Hepatic stellate cell (primary cell): ENCODE measurements at places on chromosomes 5 and 9.

DNA sequence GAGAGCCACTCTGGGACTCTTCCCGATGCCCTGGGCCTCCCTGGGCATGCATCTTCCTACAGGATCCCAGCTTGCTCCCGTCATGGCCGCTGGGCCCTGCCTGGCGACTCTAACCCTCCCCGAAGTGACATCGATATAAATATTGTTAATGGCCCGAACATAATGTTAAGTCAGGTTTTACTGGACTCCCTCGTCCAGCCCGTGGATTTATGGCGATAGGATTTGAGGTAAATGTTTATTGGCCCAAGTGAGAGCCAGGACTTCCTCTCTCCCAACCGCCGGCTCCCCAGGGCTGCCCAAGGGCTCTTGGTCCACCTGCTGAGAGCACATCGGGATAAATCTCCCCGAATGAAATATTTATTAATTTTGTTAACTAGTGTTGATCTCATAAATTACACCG, 246.3 kb downstream of the PBX3 start:
- DNase-seq, result no peak

- no peak for DNase-seq
These were observed 518 bp downstream of the ZDHHC12 start for GRCh38 chr9:128723352-128723865.

- no peak for DNase-seq
These were observed 509.8 kb downstream of the EBF1 start for GRCh38 chr5:158589939-158590338.

DNA sequence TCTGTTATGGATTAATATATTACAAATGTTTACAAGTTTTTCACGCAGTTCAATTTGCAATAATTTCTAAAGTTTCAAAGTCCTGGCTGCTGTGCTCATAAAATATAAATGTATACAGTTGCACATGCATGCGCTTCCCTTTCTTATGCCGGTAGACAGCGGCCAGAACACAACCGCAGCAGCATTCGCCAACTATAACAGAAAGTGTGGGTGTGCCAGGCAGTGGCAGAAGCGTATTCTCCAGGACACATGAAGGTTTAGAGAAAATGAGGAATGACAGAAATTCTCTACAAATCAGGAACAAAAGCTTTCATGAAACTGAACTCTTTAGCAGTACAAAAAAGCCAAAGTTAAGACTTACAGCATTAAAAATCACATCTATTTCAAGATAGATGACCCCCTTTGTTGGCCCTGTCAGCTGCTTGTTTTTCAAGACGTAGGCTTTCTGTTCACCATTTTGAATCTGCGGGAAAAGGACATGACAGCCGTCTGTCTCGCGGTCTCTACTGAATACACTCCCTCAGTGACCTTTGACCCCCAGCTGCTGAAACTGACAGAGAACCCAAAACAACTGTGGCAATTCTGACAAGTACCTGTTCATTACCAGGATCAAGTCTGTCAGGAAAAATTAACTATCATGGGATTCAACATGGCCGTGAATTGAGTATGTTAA, 252.2 kb downstream of the SLF1 start:
- DNase-seq, result no peak

DNA sequence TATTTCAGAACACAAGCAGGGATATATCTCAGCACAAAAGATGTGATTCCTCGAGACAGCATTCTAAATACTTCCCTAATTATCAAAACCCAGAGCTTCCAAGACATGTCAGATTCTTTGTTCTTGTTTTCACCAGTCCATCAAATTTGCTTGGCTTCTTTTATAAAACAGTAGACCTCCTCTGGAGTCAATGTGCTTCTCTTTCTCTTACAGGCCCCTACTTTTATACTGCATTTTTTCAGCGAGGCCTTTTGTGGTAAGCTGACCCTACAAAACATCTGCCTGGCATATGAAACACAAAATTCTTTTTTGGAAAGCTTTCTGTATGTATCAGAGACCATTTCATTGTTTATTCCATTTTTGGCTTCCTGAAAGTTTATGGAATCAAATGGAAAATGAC, 81.8 kb downstream of the ARSB start:
- no peak for DNase-seq

DNA sequence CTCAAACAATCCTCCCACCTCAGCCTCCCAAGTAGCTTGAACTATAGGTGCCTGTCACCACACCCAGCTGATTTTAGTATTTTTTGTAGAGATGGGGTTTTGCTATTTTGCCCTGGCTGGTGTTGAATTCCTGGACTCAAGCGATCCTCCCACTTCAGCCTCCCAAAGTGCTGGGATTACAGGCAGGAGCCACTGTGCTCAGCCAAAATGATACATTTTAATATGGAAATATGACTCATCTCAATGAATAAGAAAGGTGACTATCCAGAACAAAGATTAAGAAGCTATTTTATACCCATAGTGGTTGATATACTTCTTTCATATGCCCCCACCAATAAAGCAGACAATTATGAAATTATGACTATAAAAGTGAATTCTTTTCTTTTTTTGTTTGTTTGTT, 166.2 kb downstream of the NFIB start:
- DNase-seq, result no peak
